ENCODE measurements at places on chromosomes 3 and 15. TPM values are rescaled to one million over a fixed set of nuclear protein-coding genes. Genes with fewer than 3 reads are reported as not detected.

EBLN2 gene
- total RNA-seq = 1.2 TPM

DLG1 gene
- total RNA-seq = 53.4 TPM

HIGD2B gene
- total RNA-seq = not detected

PKM gene
- total RNA-seq = 1,015 TPM

DUOXA2 gene
- not detected for total RNA-seq

GPR27 gene
- not detected for total RNA-seq

MYRIP gene
- total RNA-seq = not detected

GOLGA8H gene
- total RNA-seq = not detected

TMC3 gene
- total RNA-seq = not detected

ANKUB1 gene
- not detected for total RNA-seq

NR1I2 gene
- not detected for total RNA-seq

SYNPR gene
- total RNA-seq = not detected

ADAMTSL3 gene
- total RNA-seq = 1.3 TPM

MESP2 gene
- 2.0 TPM for total RNA-seq

ARPIN gene
- total RNA-seq = 11.6 TPM

CPA3 gene
- not detected for total RNA-seq

AGBL1 gene
- not detected for total RNA-seq

FAM43A gene
- 27.0 TPM for total RNA-seq

ABI3BP gene
- 5.0 TPM for total RNA-seq

OR5K2 gene
- total RNA-seq = not detected

CFAP91 gene
- 1.4 TPM for total RNA-seq

MORF4L1 gene
- total RNA-seq = 322 TPM

BOC gene
- total RNA-seq = 10.0 TPM

RBMS3 gene
- total RNA-seq = 21.4 TPM

RAB6B gene
- 0.65 TPM for total RNA-seq

KY gene
- 0.16 TPM for total RNA-seq

RARRES1 gene
- total RNA-seq = 88.2 TPM

TMEM45A gene
- 53.7 TPM for total RNA-seq

TM4SF1 gene
- total RNA-seq = 68.7 TPM

PCSK6 gene
- total RNA-seq = 0.32 TPM

FSD2 gene
- total RNA-seq = not detected

CCDC33 gene
- not detected for total RNA-seq

GRIP2 gene
- total RNA-seq = not detected

ARRDC4 gene
- 22.7 TPM for total RNA-seq

TEX55 gene
- total RNA-seq = not detected

SEMA3B gene
- total RNA-seq = 3.1 TPM

ZNF385D gene
- 0.40 TPM for total RNA-seq

RYR3 gene
- not detected for total RNA-seq

TLR9 gene
- not detected for total RNA-seq

LINGO1 gene
- not detected for total RNA-seq

CFAP100 gene
- total RNA-seq = not detected

AADACL2 gene
- not detected for total RNA-seq

CDCP1 gene
- total RNA-seq = 19.2 TPM

FRMD4B gene
- total RNA-seq = 3.0 TPM

BLOC1S6 gene
- total RNA-seq = 53.6 TPM

MUC13 gene
- total RNA-seq = not detected

AGTR1 gene
- 3.0 TPM for total RNA-seq

Data from epithelial cell of alveolus of lung (primary cell).